ENCODE measurements at places on chromosomes 7 and 10. TPM values are rescaled to one million over a fixed set of nuclear protein-coding genes. Genes with fewer than 3 reads are reported as not detected.

RARRES2 gene
- 25.1 TPM for polyA plus RNA-seq

ARHGAP22 gene
- polyA plus RNA-seq = 11.9 TPM

HOXA11 gene
- not detected for polyA plus RNA-seq

CPA1 gene
- polyA plus RNA-seq = 0.27 TPM

TMED4 gene
- polyA plus RNA-seq = 65.9 TPM

AGFG2 gene
- 21.0 TPM for polyA plus RNA-seq

NIPSNAP2 gene
- polyA plus RNA-seq = 85.7 TPM

KLF14 gene
- polyA plus RNA-seq = 0.11 TPM

SCIN gene
- 7.8 TPM for polyA plus RNA-seq

AKR1C8 gene
- not detected for polyA plus RNA-seq

UCN3 gene
- polyA plus RNA-seq = 0.86 TPM

SOSTDC1 gene
- polyA plus RNA-seq = 7.7 TPM

MAP3K8 gene
- 4.2 TPM for polyA plus RNA-seq

KCP gene
- polyA plus RNA-seq = 1.7 TPM

LRRC61 gene
- polyA plus RNA-seq = 38.6 TPM

EBLN1 gene
- polyA plus RNA-seq = not detected

HOXA2 gene
- polyA plus RNA-seq = 17.9 TPM

FOXP2 gene
- 15.6 TPM for polyA plus RNA-seq

PNLIPRP2 gene
- 0.30 TPM for polyA plus RNA-seq

GPR15LG gene
- not detected for polyA plus RNA-seq

SLC18A3 gene
- 19.9 TPM for polyA plus RNA-seq

SFTPA1 gene
- polyA plus RNA-seq = not detected

LIPF gene
- polyA plus RNA-seq = not detected

WNT8B gene
- 0.44 TPM for polyA plus RNA-seq

ICA1 gene
- 41.2 TPM for polyA plus RNA-seq

OR2A42 gene
- polyA plus RNA-seq = 0.45 TPM

CDHR3 gene
- 22.4 TPM for polyA plus RNA-seq
